Stimulated activated CD8-positive, alpha-beta memory T cell treated with anti-CD3 and anti-CD28 coated beads, Interleukin-7, amount 100 ng/mL, for 24 hours (primary cell): ENCODE measurements at places on chromosomes 1 and 21.

GRCh38 chr1:97783751-97784150, 137.1 kb downstream of the DPYD start:
- DNase-seq: no peak

- no peak for DNase-seq
Observed at GRCh38 chr1:243411472-243411871, 155.6 kb downstream of the SDCCAG8 start.

DNA sequence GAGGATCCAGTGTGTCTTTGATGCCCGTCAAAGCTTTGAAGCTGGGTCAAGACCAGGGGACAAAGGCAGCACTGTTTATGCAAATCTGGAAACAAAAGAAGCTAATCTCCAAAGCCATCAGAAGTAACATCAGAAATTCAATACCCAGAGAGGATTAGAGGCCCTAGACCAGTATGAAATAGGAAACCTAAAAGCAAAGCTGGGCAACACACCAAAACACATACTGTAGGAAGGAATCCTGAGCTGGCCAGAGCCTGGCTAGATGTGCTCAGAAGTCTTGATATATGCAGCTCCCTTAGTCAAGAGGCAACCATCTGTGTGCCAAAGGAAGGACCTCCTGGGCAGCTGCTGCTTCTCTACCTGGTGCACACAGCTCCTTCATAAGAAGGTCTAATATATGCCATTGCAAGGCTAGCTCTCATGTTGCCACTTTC, 12.3 kb downstream of the COLGALT2 start:
- DNase-seq: no peak

DNA sequence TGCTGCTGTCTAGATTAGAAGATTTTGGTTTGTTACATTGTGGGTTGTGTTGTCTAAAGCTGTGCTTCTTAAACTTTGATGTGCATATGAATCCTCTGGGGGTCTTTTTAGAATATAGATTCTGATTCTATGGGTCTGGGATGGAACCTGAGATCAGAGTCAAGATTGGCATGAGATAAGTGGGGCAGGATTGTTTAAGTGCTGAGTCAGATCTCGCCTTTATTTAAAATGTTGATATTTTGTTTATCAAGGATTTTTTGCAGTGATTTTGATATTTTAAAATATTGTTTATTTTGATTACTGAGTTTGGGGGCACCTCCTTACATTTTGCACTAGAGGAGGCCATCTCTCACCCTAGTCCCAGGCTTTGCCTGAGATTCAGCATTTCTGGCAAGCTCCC, 114.8 kb downstream of the LAMC2 start:
- DNase-seq: no peak

DNA sequence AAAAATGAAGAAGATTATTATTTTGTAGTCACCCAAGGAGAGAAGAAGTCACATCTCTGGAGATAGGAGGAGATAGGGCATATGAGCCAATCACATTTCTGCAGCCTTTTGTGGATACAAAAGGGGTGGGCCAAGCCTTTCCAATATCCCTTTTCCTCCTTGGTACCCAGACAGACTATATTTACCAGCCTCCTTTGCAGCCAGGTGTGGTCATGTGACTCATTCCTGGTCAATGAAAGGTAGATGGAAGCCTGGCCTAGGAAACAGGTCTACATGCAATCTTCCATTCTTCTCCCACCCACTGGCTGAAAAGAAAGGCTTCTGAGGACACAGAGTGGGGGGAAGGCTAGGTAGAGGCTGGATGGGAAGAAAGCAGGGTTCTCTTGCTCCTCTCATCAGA, 58.1 kb upstream of the ERG start:
- no peak for DNase-seq

- DNase-seq: no peak
Observed at GRCh38 chr1:108120163-108120562, 80.0 kb downstream of the SLC25A24 start.

DNA sequence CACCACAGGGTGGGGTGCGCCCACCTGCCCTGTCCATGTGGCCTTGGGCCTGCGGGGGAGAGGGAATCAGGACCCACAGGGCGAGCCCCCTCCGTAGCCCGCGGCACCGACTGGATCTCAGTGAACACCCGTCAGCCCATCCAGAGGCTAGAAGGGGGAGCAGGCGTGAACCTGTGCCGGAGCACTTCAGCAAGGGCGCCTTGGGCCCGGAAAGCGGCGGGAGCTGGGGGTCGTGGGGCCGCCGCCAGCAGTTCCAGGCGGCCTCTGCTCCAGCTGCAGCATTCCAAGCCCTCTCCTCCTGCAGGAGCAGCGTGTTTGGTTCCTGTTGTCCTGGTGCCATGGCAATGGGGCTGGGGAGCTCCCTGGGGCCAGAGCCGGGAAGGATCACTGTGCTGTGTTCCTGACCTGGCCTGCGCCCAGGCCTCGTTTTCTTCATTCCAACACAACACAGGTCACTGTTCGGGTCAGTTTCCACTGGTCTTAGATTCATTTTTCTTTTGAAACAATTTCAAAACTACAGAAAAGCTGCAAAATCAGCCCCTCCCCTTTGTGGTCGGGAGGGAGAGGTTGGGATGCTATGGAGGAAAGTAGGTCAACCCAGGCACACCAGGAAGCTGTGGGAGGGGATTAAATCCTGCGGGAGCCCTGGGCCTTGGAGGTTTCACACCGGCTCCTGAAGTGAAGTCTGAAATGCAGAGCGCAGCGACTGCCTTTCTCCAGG, 18.8 kb downstream of the SLX9 start:
- DNase-seq: no peak

GRCh38 chr1:182338806-182339370, 52.7 kb downstream of the GLUL start:
- no peak for DNase-seq

DNA sequence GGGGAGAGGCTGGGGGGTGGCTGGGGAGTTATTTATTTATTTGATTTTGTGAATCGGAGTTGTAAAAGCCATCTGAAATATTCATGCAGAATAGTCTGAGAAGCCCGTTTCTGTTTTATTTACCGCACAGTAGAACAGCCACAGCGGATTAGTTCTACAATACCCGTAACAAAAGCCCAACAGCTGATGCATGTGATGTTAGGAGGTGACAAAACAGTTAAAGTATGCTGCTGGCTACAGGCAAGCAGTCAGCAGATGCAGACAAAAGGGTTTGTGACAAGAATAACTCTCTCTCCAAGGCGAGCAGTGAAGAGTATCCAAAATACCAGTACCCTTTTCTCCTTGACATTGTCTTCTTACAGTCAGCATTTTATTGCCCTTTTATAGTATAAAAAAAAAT, 42.0 kb downstream of the PROX1 start:
- no peak for DNase-seq

GRCh38 chr21:32330784-32331311, 32.2 kb downstream of the MRAP start:
- DNase-seq: no peak

- no peak for DNase-seq
Observed at GRCh38 chr21:41251961-41252642, 64.5 kb upstream of the FAM3B start.

DNA sequence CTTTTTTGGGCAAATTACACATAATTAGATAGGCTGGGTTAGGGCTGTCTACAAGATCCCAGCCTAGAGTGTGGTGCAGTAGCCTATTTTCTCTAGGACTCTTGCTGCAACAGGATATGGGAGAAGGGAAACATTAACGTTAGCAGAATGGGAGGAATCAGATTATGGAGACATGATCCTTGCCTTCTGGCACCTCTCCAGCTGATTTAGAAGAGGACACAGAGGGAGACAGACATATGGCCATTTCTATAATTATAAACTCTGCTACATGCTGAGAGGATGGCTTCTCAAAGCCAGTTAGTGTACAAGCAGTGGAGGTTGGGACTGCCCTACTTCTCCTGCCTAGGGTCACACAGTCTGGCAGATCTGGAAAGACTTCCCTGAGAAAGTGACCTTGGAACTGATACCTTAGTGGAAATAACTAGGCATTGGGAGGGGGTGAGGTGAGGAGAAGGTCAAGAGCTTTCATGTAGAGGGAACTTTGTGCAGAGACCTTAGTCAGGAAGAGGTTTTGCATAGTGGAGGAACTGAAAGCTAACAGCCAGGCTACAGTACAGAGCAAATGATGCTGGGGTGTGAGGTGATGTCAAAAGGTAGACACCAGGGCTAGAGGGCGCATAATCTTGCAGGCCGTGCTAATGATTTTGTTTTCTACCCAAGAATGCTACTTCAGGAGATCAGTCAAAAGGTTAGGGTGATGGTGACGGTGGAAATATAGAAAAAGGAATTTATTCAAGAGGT, 1.2 kb upstream of the CD1D start:
- DNase-seq: no peak
